ENCODE measurements at places on chromosomes 6 and 20.

GRCh38 chr6:118656847-118657451 is 5.6 kb upstream of the CEP85L start:
- DNase-seq, result no peak

- no peak for DNase-seq
Observed at GRCh38 chr6:13700232-13700631, 11.4 kb downstream of the RANBP9 start.

- no peak for DNase-seq
Observed at GRCh38 chr6:33249732-33250630, 21.7 kb downstream of the VPS52 start.

GRCh38 chr20:20643927-20644326 is 68.5 kb downstream of the RALGAPA2 start:
- DNase-seq, result no peak

GRCh38 chr6:151482290-151482689 is 11.5 kb upstream of the CCDC170 start:
- DNase-seq, result peak; percentile 81

GRCh38 chr6:158629367-158630221 is 14.9 kb downstream of the DYNLT1 start:
- DNase-seq, result no peak

GRCh38 chr6:34484899-34485298 is 19.0 kb downstream of the PACSIN1 start:
- no peak for DNase-seq

DNA sequence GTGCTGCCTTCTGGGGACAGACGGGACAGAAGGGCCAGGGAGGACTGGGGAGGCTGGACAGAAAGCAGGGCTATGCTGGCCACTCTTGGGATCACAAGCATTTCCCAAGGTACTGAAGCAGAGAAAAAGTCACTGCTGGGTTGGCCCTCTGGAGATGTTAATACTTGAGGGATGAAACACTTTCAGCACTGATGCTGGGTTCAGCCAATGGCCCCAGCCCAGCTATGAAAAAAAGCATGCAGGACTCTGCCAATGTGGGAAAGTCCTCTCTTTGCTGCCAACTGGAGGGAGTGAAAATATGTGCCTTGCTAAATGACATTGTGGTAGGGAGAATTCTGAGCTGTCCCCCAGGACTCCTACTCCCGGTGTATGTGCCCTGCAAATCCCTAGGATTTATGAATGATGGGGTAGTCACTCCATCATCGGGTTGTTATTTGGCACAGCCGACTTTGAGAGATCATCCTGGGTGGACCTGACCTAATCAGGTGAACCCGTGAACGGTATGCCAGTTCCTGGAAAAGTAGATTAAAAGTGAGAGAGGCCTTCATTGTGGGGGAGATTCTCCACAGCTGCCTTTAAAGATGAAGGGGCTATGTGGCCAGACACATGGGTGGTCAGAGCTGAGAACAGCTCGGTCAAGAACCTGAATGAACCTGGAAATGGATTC is 119.9 kb upstream of the TRAF3IP2 start:
- no peak for DNase-seq

DNA sequence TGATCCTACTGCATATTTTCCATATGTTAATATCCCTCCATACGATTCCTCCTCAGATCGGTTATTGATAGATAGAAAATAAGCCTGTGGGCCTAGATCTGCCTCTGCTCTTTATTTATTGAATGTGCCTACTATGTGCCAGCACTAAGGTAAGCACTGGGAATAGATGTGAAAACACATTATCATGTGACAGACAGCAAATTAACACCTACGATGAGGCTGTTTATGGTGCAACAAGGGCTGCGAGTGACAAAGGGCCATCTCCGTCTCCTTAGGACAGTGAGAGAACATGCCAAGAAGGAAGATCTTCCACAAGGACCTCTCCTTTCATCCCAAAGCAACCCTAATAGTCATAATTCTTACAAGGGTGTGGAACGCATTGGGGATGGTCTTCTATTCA is 90.5 kb downstream of the MYB start:
- no peak for DNase-seq

- DNase-seq, result no peak
Observed at GRCh38 chr6:124495665-124496190, 466.5 kb upstream of the RNF217 start.

DNA sequence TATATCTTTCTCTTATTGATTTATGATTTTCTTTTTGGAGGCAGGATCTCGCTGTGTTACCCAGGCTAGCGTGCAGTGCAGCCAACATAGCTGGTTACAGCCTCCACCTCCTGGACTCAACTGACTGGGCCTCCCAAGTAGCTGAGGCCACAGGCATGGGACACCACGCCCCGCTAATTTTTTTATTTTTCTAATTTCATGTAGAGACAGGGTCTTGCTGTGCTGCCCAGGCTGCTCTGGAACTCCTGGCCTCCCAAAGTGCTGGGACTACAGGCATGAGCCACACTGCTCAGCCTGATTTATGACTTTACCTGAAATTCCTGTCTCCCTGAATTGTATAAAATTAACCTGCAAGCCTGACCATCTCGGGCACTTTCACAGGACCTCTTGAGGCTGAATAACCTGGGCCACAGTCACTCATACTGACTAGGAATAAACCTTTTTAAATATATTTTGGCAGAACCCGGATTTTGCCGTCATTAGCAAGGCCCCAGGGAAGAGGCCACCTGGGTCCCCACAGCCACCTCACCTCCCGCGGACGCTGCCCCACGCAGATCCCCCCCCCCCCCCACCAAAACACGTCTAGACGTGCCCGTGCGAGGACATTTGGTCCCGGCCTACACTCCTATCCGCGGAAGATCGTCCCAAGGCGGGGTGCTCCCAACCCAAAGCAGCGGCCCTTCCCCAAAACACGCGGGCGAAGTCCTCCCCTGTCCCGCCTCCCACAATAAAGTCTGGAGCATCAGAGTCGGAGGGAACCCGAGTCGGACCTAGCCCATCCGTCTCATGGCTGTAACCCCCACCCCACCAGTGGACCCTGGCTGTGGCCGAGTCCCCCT is 902 bp downstream of the ZNF337 start:
- DNase-seq, result no peak

GRCh38 chr6:165833355-165833754 is 170.3 kb upstream of the PDE10A start:
- no peak for DNase-seq

- DNase-seq, result peak; percentile 68
Observed at GRCh38 chr6:146546443-146547043, 2.9 kb downstream of the RAB32 start.

DNA sequence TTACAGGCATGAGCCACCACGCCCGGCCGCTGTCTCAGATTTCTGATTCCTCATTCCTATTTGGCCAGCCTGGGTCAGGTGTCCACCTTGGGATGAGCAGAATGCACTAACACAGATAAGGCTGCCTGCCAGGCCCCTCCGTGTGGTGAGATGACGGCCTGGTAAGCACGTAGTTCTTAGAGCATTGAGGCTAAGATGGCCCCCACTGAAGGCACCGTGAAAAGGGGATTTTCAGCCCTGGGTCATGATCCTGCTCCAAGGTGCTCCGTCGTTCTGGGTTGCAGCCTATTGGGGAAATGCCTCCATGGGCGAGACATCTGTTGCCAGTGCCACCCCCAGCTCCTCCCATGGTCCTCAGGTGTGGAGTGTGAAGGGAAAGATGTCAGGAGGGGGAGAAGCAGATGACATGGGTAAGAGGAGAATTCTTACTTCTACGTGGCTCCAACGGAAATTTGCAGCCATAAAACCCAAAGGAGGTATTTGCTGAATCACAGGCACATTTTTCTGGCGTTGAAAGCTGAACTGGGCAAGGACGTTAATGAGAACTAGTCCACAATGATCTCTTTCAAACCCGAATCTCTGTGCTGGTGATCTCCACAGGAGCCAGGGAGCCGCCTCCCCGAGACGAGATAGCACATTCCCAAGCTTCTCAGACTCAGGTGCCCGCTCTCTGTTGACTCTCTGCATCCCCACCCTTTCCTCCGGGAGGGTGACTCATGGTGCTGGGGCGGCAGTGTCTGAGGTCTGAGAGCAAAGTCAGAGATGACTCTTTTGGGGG is 34.0 kb upstream of the BMP6 start:
- no peak for DNase-seq

GRCh38 chr20:61295682-61296628 is 43.9 kb downstream of the CDH4 start:
- no peak for DNase-seq

DNA sequence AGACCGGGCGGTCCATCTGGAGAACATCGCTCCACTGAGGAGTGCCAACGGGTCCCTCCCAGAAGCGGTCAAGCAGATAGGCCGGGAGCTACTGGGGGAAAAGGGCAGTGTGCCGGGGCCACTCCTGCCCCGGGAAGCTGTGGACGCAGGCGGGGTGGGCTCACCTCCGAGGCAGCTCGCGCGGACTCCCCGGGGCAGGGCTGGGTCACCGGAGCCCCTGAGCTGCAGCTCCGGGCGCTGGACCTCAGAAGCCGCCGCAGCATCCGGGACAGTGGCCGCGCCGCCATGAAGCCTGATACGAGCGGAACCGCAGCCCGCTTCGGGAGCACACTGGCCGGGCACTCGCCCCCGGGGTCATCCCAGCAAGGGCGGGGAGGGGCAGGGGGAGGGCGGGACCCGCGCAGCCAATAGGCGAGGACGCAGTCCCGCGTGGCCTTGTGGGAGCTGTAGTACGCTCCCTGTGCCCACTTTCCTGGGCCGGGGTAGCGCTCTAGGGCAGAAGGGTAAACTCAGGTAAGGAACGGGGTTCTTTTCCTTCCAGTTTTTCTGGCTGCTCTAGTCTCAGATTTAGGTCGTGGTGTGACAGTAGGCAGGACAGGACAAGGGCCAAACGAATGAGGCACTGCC is at the start of gene MOCS1:
Gene MOCS1 (minus strand): TSS at position 332 of the 627 bp plus-strand sequence. CDS start 45 bp downstream, at position 287.
- DNase-seq, result peak; percentile 38

DNA sequence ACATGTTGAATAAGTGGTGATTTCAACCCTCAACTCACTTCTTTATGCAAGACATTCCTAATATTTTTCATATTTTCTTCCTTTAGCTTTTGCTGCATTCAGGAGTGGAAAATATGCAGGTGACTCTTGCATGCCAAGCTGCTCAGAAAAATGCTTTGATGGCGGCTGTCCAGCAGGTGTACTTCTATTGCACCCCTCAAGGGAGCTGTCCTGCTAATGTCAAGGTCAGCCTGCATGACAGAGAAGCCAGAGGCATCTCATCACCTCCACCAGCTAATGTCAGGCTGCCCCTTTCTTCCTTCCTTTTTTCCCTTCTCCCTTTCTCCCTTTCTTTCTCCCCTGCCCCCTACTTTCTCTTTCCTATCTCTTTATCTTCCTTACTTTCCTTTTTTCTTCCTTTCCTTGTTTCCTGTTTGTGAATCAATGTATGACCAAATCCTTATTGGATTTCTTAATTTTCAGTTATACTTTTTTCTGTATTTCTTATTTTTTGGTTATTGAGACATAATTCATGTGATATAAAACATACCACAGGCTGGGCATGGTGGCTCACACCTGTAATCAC is 112.2 kb downstream of the CD164 start:
- DNase-seq, result no peak

GRCh38 chr6:156057869-156058268 is 602.2 kb upstream of the NOX3 start:
- no peak for DNase-seq

GRCh38 chr6:117306227-117306790 is 41.0 kb downstream of the VGLL2 start:
- DNase-seq, result no peak

- DNase-seq, result no peak
Observed at GRCh38 chr6:14763139-14763538, 482.7 kb upstream of the JARID2 start.

DNA sequence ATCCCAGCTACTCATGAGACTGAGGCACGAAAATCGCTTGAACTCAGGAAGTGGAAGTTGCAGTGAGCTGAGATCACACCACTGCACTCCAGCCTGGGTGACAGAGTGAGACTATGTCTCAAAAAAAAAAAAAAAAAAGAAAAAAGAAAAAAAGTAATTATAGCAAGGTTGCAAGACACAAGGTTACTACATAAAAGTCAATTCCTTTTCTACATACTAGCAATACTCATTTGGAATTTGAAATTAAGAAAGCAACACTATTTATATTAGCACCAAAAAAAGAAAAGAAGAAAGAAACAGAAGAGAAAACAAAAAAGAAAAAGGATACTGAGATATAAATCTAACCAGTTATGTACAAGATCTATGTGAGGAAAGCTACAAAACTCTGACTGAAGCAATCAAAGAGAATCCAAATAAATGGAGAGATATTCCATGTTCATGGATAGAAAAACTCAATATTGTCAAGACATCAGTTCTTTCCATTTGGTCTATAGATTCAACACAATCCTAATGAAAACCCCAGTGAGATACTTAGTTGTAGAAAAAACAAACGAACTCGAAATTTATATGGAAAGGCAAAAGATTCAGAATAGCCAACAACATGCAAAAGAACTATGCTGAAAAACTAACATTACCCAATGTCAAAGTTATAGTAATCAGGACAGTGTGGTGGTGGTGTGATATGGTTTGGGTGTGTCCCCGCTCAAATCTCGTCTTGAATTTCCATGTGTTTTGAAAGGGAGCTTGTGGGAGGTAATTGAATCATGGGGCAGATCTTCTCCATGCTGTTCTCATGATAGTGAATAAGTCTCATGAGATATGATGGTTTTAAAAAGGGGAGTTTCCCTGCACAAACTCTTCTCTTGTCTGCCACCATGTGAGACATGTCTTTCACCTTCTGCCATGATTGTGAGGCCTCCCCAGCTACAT is 73.3 kb downstream of the GPX5 start:
- no peak for DNase-seq

DNA sequence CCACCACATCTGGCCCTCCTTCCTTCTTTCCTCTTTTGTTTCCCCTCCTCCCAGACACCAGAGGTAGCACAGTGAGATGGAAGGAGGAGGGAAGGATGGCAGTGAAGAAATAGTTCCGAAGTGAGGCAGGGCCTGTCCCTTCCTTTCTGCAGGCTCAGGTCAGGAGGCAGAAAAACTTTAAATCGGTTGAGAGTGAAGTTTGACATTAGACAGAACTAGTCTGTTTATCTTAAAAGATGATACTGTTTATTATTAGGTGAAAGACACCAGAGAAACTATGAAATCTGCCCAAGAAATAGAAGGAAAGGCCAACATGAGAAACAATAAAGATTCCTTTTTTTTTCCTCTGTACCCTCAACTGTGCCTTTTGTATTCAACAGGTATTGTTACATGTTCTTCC is 670.3 kb downstream of the UTRN start:
- DNase-seq, result no peak

DNA sequence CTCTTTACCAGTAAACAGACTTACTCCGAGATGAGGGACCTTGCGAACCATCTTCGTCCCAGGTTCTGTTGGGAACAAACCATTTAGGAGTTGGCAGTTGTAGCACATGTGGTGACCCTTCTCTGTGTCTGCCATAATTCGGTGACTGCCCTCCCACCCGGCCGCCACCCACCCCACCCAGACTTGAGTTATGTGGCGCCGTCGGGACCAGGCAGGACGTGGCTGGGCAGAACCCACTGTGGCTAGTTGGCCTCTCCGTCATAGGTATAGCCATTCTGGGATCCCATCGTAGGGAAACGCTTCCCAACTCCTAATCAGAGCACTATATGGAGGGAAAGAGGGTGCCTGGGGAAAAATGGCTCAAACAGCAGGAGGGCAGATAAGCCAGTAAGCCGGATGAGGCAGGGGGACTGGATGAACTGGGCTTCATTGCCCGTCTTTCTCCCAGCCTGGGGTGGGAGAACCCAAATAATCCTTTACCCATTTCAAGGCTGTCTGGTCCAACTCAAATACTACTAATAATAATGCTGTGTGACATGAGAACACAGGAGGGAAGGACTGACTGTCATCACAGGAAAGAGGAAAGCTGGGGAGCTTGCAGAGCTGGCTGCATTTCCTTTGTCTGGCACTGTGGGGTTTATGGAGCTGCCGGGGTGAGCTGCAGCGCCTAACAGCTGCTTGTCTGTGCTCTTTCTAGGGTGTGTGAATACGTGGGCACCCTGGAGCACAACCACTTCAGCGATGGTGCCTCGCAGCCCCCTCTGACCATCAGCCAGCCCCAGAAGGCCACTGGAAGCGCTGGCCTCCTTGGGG is 73.0 kb upstream of the PBOV1 start:
- no peak for DNase-seq

Data from inflammatory macrophage (primary cell).